ENCODE measurements at places on chromosomes 4 and X.

DNA sequence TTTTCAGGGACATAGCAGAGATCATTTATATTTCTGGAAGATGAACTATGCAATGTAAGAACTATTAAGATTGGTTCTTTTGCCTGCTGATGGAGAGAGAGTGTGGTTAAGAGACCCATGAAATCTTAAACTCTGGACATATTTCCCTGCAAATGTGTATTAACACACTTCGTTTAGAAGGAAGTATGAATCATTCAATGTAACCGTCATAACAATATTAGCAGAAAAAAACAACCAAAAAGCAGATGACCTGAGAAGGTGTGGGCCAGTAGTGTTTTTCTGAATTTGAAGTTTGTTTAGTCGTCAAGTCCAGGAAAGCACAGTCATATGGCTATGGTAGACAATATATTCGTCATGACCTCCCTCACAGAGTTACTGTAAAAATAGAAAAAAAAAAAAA lies 2.5 kb upstream of the TMPRSS11D start:
- no peak for DNase-seq

GRCh38 chr4:28508636-28509035 lies 1648.0 kb downstream of the STIM2 start:
- no peak for DNase-seq

DNA sequence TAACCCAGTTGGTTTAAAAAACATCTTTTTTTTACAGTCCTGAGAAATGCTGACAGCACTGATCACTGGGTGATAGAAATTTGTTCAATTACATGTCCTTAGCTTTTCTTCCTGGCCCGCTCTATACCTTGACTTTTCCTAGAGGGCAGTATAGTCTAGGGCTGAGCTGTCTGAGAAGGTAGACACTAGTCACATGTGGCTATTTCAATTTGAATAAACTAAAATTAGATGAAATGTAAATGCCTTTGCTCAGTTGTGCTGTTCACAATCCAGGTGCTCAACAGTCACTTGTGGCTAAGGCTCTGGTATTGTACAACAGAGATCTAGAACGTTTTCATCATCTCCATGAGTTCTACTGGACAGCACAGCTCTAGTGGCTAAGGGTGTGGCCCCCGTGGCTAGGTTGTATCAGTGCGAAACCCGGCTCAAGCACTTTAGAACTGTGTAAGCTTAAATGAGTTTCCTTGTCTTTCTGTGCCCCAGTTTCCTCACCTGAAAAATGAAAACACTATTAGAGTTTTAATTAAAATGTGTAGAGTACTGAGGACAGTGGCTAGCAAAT lies 111.6 kb upstream of the WDR17 start:
- DNase-seq: no peak

DNA sequence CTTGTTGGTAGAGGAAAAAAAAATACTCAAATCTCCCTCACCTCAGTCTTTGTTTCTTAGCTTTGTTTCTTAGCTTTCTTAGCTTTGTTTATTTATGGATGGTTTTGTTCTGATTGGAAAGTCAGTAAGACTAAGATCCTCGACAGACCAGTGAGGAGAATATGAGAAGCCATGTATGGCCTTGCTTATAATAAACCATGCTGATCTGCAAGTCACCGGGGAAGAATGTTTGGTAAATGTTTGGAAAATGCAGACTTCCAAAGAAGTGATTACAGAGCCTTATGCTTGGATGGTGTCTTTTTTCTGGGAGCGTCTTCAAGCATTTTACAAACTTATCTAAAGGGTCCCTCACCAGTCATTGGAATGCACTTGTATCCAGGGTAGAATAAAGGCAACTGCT lies 90.1 kb upstream of the NOCT start:
- DNase-seq: no peak

GRCh38 chrX:43809463-43809862 lies 72.8 kb downstream of the MAOB start:
- no peak for DNase-seq

GRCh38 chr4:15376594-15376993 lies 51.2 kb upstream of the C1QTNF7 start:
- no peak for DNase-seq

DNA sequence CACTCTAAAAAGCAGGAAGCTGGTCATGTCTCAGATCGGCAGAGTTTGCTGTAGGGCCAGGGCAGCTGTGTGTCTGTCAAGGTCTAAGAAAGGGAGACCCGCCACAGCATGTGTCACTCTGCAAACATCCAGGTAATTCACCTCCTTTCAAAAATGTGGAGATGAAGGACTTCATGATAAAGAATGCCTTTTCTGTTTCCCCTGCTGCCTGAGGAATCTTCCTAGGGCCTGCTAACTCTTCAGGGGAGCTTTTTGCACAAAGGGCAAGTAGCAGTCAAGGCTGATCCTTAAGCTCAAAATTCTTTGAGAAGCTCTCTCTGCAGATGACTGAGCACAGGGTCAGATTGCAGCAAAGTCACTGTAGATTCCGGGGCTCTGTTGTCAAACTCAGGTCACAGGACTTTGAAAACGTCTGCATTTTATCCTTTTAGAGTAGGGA lies 21.1 kb downstream of the RASL11B start:
- DNase-seq: no peak

GRCh38 chrX:78923198-78924015 lies 21.8 kb upstream of the P2RY10 start:
- no peak for DNase-seq

- DNase-seq: no peak
Measured at GRCh38 chrX:70535198-70535597, 90.6 kb downstream of the DLG3 start.
